ENCODE measurements at places on chromosomes 13 and 19.

GRCh38 chr13:39185326-39185725, 147.1 kb downstream of the NHLRC3 start:
- DNase-seq, result no peak

GRCh38 chr19:38093587-38093986, 130.4 kb downstream of the DPF1 start:
- no peak for DNase-seq

GRCh38 chr19:38869836-38870607, 8.1 kb downstream of the RINL start:
- peak; percentile 87 for DNase-seq

- no peak for DNase-seq
Measured at GRCh38 chr13:79711631-79712030, 230.7 kb downstream of the NDFIP2 start.

DNA sequence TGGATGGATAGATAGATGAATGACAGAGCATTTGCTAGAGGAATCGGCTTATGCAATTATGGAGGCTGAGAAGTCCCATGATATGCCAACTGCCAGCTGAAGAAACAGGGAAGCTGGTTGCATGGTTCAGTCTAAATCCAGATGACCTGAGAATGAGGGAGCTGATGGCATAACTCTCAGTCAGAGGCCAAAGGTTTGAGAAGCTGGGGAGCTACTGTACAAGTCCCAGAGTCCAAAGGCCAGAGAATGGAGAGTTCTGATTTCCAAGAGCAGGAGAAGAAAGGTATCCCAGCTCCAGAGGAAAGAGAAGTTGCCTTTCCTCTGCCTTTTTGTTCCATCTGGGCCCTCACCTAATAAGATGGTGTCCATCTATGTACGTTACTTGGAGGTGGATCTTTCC, 108.3 kb downstream of the CDK8 start:
- DNase-seq, result no peak
